ENCODE measurements at places on chromosomes 12 and 14. TPM values are rescaled to one million over a fixed set of nuclear protein-coding genes. Genes with fewer than 3 reads are reported as not detected.

DNA sequence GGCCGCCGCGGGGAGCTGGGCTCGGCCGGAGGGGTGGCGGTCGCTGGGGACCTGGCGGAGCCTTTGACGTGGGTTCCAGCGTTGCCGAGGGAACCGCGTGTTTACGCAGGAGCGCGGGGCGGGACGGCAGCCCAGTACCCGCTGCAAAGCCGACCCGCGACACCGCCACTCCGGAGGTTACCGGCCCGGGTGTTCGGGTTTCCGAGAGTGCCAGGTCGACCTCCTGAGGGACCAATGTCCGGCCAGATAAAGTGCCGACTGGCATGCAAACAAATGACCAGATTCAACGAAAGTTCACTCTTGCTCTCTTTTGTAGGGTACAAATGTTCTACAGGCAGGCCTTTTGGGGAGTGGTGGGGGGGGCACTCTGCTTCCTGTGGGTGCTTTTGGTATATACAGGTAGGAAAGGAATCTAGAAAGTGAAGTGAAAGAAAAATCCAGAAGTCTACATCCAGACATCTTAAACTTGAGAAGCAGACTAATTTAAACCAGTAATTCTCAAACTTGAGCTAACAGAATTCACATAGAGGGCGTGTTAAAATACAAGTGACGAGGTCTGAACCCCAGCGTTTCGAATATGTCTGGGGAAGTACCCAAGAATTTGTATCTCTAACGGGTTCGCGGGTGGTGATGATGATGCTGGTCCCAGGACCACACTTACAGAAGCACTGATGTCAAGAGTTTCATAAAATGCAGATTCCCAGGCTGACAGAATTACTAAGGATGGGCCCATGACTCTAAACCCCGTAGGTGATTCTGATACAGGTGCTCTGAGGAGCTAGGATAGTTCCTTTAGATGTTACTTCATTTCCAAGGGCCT lies at the start of gene GPR135:
GPR135 (minus strand) TSS at position 65 of the 820 bp plus-strand sequence. CDS start 154 bp downstream, outside the sequence.
- no peak for DNase-seq
- H3K27ac ChIP-seq = peak within 1 kb of the TSS; percentile 84
- no peaks in the 10 kb centered on the region for H3K27me3 ChIP-seq
- peaks cover 12% of the 10 kb centered on the region for H3K36me3 ChIP-seq

GRCh38 chr14:64082837-64083236 lies 211.3 kb downstream of the ESR2 start:
- peaks cover 2% of the 10 kb centered on the region for H3K27me3 ChIP-seq
- DNase-seq = no peak
- 0 out of 2 replicates have a peak, but pooled peaks cover 6% of the 10 kb centered on the region for H3K4me1 ChIP-seq
- H3K36me3 ChIP-seq = no peaks in the 10 kb centered on the region
- H3K27ac ChIP-seq = no peak overlapping the region

DNA sequence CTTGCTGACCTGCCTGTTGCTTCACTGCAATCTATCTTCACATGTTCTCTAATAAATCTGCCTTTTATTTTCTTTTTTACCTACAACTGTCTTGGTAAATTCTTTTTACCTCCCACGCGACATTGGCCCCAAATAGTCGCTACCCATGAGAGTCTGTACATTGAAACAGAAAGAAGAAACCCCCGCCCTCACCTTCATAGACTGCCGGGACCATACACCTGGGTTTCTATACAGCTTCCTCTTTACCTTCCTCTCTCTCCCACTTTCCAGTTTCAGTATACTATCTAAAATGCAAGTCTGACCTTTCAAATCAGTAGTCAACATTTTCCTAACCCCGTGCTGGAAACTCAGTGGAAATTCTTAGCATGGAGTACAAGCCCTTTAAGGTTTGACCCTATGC lies 4.8 kb downstream of the SLC8A3 start:
- H3K27ac ChIP-seq = no peak overlapping the region
- H3K27me3 ChIP-seq = peaks cover 16% of the 10 kb centered on the region
- H3K36me3 ChIP-seq = no peaks in the 10 kb centered on the region
- no peak for DNase-seq
- H3K4me1 ChIP-seq = peaks cover 18% of the 10 kb centered on the region

- H3K27me3 ChIP-seq = no peaks in the 10 kb centered on the region
- peaks cover 43% of the 10 kb centered on the region for H3K4me1 ChIP-seq
- DNase-seq = no peak
- no peak overlapping the region for H3K4me3 ChIP-seq
- no peak overlapping the region for H3K27ac ChIP-seq
Measured at GRCh38 chr12:54376596-54376995, 7.9 kb downstream of the ZNF385A start.

DNA sequence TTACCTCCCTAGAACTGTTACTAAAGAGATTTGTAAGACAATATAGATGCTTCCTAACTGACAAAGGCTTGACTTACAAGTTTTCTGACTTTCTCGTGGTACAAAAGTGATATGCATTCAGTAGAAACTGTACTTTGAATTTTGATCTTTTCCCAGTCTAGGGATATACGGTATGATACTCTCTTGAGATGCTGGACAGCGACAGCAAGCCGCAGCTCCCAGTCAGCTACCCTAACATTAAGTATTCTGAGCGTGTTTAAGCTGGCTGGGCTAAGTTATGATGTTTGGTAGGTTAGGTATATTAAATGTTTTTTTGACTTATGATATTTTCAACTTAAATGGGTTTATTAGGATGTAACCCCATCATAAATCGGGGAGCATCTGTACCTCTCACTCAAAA lies 55.2 kb upstream of the CDKL1 start:
- H3K27ac ChIP-seq = no peak overlapping the region
- no peak overlapping the region for H3K4me3 ChIP-seq
- peaks cover 28% of the 10 kb centered on the region for H3K36me3 ChIP-seq
- H3K27me3 ChIP-seq = no peaks in the 10 kb centered on the region
- H3K4me1 ChIP-seq = peaks cover 38% of the 10 kb centered on the region

GRCh38 chr12:5220835-5221234 lies 177.2 kb downstream of the KCNA5 start:
- no peak for DNase-seq
- no peak overlapping the region for H3K4me3 ChIP-seq
- H3K27me3 ChIP-seq = peaks cover 38% of the 10 kb centered on the region
- H3K27ac ChIP-seq = no peak overlapping the region

DNA sequence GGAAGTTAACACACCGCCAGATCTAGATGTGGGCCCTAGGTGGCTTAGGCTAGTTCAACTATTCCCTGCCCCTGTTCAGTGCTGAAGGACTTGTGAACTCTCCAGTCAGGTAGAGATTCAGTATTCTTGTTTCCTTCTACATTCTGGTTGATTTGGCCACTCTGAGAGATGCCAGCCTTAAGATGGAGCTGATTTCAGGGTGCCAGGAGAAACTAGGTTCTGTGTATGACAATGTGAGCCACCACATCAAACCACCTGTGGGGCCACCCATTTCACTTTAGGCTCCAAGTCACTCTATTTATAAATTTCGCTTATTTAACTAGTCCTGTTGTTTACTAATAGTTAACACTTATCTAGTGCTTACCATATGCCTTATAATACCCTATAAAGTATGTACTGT lies 26.0 kb downstream of the FRMD6 start:
- peak overlapping the region; percentile 63 for H3K4me3 ChIP-seq
- peak overlapping the region; percentile 70 for H3K27ac ChIP-seq

DNA sequence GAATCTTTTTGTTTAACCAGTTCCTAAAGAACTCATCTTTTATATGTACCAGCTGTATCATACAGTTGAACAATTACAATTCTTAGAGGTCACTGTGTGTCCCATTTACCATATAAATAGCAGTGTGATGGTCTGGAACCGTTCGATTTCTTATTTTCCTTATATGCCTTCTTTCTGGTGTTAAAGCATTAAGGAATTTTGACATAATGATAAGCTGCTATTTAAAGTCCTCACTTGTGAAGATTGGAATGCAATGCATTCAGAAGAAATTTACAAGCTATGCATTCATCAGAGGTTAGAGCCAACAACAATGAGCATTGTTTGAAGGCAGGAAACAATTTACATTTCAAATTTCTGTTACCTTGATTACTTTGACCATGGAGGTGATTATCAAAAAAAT lies 80.0 kb upstream of the PRICKLE1 start:
- H3K36me3 ChIP-seq = no peaks in the 10 kb centered on the region
- H3K4me1 ChIP-seq = no peaks in the 10 kb centered on the region
- no peak for DNase-seq
- peaks cover 7% of the 10 kb centered on the region for H3K27me3 ChIP-seq
- no peak overlapping the region for H3K27ac ChIP-seq

GRCh38 chr14:55693904-55694303 lies 113.9 kb downstream of the KTN1 start:
- peaks cover 5% of the 10 kb centered on the region for H3K36me3 ChIP-seq
- H3K4me1 ChIP-seq = peaks cover 33% of the 10 kb centered on the region
- H3K4me3 ChIP-seq = no peak overlapping the region

GRCh38 chr12:105998561-105998960 lies 140.2 kb downstream of the NUAK1 start:
- H3K4me3 ChIP-seq = no peak overlapping the region
- H3K27me3 ChIP-seq = peaks cover 1% of the 10 kb centered on the region
- DNase-seq = no peak
- no peak overlapping the region for H3K27ac ChIP-seq

DNA sequence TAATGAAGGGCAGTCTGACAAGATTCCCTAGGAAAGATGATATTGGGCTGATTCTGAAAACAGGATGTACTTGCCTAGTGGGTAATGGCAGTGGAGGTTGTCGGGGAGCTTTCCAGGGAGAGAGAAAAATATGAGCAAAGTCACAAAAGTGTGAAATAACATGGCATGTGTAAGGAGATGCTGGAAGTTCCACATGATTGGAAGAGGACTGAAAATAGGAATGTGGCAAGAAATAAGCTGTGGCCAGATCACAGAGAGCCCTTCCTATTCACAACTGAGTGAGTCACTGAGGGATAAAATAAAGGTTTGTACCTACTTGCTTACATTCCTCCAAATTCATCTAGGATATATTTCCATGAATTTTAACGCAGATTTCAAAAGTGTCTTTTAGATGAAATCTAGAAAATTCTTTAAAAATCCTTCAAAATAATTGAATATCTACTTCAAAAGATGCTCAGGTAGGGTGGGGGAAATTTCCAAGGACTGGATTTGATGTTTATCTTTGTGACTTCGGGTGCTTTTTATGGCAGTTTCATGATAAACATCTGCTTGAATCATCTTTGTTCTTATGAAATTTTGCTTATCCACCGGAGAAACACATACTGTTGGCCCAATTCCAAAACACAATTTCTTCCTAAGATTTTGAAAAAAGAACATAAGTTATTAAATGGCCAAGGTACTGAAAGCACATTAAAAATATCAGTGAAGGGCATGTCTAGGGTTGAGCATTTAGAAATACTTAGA lies 36.3 kb upstream of the SLC2A13 start:
- no peak overlapping the region for H3K27ac ChIP-seq
- H3K4me1 ChIP-seq = no peaks in the 10 kb centered on the region
- no peak for DNase-seq
- no peaks in the 10 kb centered on the region for H3K36me3 ChIP-seq
- no peak overlapping the region for H3K4me3 ChIP-seq

- no peaks in the 10 kb centered on the region for H3K27me3 ChIP-seq
- no peaks in the 10 kb centered on the region for H3K36me3 ChIP-seq
- no peak overlapping the region for H3K4me3 ChIP-seq
- H3K27ac ChIP-seq = no peak overlapping the region
Measured at GRCh38 chr12:131074221-131075083, 120.7 kb downstream of the ADGRD1 start.

DNA sequence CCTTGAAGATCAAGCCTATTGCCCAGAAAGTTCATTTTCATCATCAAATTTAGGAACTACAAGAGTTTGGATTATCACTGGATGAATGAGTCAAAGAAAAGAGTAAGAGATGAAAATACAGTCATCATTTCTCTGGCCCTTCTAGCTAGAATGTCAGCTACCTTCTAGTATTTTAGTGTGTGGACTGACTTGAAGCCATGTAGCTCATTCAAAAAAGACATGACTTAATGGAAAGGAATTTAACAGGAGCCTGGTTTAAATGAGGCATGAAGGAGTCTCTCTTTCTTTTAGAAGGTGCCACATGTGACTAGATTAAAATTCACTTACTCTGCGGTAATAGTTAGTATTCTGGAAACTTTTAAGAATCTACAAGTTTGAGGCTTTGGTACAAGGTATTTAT lies 7.1 kb downstream of the PTHLH start:
- H3K27me3 ChIP-seq = no peaks in the 10 kb centered on the region
- peak overlapping the region; percentile 30 for H3K27ac ChIP-seq
- H3K4me3 ChIP-seq = no peak overlapping the region
- peak; percentile 51 for DNase-seq
- H3K36me3 ChIP-seq = no peaks in the 10 kb centered on the region
- H3K4me1 ChIP-seq = peaks cover 65% of the 10 kb centered on the region

DNA sequence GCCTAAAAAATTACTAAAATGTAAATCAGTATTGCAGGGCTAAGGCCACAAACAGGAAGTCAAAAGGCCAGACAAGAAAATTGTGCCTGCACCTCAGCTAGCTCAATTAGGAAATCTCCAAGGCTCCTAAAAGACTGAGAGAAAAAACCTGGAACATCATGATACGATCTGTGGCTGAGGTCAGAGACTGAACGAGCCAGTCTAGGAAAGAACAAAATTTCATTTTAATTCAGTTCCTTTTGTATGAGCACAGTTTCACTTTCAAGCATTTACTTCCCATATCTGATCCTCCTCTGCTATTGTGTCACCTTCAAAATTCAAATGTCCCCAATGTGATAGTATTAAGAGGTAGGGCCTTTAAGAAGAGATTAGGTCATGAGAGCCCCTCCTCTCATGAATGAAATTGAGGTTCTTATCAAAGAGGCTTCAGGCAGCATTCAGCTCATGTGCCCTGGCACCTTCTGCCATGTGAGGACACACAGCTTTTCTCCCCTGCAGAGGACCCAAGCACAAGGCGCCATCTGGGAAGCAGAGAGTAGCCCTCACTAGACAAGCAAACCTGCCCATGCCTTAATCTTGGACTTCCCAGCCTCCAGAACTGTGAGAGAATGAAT lies 14.8 kb downstream of the PRKAB1 start:
- no peaks in the 10 kb centered on the region for H3K27me3 ChIP-seq
- H3K36me3 ChIP-seq = peaks cover 52% of the 10 kb centered on the region
- DNase-seq = no peak
- H3K27ac ChIP-seq = peak overlapping the region; percentile 76
- no peak overlapping the region for H3K4me3 ChIP-seq

DNA sequence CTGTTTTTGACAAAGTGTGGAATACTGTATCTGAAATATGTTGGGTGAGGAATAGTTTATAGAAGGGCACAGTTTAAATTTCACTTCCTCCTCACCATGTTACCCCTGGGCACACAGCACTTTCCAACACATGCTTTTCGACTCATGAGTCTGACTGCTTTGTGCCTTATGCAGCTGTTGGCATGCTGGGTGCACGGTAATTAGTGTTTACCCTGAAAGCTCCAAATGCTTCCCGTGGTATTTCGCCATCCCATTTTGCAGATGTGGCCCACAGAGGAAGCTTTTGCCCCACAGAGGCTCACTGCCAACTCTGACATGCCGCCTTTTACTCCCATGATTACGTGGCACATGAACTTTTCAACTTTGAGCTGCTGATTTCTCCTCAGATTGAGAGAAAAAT lies 168.6 kb downstream of the PRKCH start:
- H3K27ac ChIP-seq = no peak overlapping the region
- DNase-seq = no peak
- no peaks in the 10 kb centered on the region for H3K4me1 ChIP-seq
- H3K4me3 ChIP-seq = no peak overlapping the region
- no peaks in the 10 kb centered on the region for H3K27me3 ChIP-seq

GRCh38 chr14:23164250-23164649 lies 19.2 kb downstream of the SLC7A8 start:
- no peaks in the 10 kb centered on the region for H3K27me3 ChIP-seq
- H3K4me3 ChIP-seq = no peak overlapping the region
- H3K4me1 ChIP-seq = peaks cover 47% of the 10 kb centered on the region
- no peak for DNase-seq
- no peaks in the 10 kb centered on the region for H3K36me3 ChIP-seq

KLRD1 gene
- total RNA-seq = 0.60 TPM

TAS2R42 gene
- total RNA-seq = not detected

PZP gene
- total RNA-seq = not detected

SMCO2 gene
- total RNA-seq = not detected

LRP1 gene
- total RNA-seq = 192 TPM

SLC38A4 gene
- total RNA-seq = 9.6 TPM

ANKLE2 gene
- total RNA-seq = 45.1 TPM

IGF1 gene
- 1.4 TPM for total RNA-seq
